ENCODE measurements at places on chromosomes 13 and 19.

- peak; percentile 82 for DNase-seq
Observed at GRCh38 chr19:33767898-33768413, 28.7 kb upstream of the KCTD15 start.

DNA sequence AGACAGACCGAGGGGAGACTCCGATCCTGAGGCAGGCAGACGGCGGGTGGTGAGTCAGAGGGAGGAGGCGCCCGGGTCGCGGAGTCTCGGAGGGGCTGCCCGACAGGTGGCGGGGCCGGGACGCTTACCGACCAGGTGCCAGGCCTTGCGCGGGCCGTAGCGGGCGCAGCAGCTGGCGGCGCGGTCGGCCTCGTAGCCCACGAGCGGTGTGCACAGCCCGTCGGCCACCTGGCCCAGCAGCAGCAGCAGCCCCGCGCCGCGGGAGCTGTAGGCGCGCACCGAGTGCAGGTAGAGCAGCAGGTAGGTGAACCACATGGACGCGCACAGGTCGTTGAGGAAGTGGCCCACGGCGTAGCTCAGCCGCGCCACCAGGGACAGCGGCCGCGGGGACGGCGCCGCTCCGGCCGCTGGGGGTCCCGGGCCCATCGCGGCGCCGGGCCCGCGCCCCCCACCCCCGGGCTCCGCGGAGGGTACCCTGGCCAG is 367 bp downstream of the MFSD12 start:
- peak; percentile 33 for DNase-seq

GRCh38 chr13:79935121-79935520 is 405.8 kb downstream of the SPRY2 start:
- DNase-seq: no peak

- no peak for DNase-seq
Observed at GRCh38 chr19:2783781-2784145, 690 bp upstream of the SGTA start.

GRCh38 chr19:18712981-18713380 is 29.5 kb downstream of the CRTC1 start:
- DNase-seq: no peak

- DNase-seq: no peak
Observed at GRCh38 chr13:32016631-32017030, 14.9 kb upstream of the FRY start.

DNA sequence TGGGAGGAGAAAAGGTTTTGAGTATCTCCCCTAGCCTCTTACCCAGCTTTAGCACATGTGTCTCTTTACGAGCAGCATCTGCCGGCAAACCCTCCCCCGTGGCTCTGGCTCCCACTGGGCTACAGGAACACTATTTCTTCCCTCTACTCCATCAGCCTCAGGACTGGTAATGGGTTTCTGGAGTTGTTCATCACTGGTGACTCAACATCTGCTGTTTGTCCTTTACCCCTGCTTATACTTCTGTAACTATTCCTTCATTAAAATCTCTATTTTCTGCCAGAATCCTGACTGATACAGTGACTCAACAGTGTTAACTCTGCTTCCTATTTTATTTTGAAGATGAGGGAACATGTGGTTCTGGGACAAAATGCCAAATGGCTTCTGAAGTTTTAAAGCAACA is 437.3 kb upstream of the HTR2A start:
- DNase-seq: no peak

GRCh38 chr13:110812121-110812868 is 98.8 kb downstream of the ING1 start:
- peak; percentile 59 for DNase-seq

- DNase-seq: no peak
Observed at GRCh38 chr13:46355901-46356590, 31.0 kb downstream of the RUBCNL start.

GRCh38 chr19:34241513-34242337 is 12.6 kb upstream of the GARRE1 start:
- DNase-seq: peak; percentile 92

DNA sequence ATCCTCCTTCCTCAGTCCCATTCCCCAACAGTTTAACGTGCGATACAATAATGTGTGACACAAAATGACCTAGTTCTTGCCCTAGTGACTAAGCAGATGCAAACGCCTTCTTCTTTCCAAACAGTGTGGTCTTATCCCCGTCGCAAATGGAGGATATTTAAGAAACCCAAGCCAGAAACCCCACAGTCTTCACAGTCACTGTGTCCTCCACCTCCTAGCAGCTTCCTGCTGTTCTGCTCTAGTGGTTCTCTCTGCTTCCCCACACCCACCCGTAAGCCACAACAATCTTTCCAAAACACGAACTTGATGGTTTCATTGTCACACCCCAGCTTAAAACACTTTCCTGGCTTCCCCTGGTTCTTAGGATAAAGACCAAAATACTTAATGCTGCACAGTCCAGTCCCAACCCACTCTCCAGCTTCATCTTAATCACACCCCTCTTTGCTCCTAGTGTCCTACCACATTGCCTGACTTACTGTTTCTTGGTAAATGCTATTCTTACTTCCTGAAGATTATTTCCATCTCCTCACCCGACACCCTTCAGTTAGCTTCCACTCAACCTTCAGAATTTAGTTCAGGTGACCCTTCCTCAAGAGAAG is 32.3 kb downstream of the ITM2B start:
- DNase-seq: no peak
